Stimulated activated CD8-positive, alpha-beta memory T cell treated with anti-CD3 and anti-CD28 coated beads, Interleukin-2, amount 100 ng/mL, for 48 hours (primary cell): ENCODE measurements at places on chromosomes 2 and 18.
A peak's percentile ranks its signal among the peaks of the same experiment; 100 is the strongest.

- no peak for DNase-seq
Measured at GRCh38 chr2:71824436-71824835, 323.2 kb downstream of the CYP26B1 start.

- no peak for DNase-seq
Measured at GRCh38 chr2:31467426-31467825, 52.9 kb upstream of the XDH start.

DNA sequence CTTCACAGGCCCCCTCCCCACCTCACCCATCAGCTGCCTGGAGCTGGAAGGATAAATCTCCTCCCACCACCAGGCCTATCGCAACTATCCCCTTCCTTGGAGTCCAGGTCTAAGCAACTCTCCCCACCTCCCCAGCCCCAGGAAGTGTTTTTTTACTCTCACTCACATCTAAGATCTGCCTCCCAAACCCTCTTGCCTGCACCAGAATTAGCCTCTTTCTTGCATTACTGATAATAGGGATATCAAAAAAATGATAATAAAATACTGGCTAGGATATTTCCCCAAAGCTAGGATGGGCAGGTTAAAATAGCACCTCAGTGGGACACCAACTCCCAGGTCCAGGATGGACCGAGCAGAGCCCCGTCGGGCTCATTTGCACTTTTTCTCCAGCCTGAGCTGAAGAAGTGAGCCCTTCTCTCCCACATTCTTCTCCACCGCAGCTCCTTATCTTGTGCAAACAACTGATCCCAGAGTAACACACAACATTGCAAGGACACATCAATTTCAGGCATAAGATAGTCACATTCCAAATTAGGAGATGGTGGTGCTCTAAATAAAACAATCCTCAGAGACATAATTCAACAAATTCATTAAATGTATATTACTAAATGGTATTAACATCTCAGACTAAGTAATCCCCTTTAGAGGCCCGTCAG, 17.7 kb upstream of the CIB4 start:
- DNase-seq, result no peak

- DNase-seq, result peak; percentile 58
Measured at GRCh38 chr18:77650799-77651385, 401.2 kb downstream of the GALR1 start.

GRCh38 chr2:75800456-75800855, 89.7 kb upstream of the GCFC2 start:
- no peak for DNase-seq

DNA sequence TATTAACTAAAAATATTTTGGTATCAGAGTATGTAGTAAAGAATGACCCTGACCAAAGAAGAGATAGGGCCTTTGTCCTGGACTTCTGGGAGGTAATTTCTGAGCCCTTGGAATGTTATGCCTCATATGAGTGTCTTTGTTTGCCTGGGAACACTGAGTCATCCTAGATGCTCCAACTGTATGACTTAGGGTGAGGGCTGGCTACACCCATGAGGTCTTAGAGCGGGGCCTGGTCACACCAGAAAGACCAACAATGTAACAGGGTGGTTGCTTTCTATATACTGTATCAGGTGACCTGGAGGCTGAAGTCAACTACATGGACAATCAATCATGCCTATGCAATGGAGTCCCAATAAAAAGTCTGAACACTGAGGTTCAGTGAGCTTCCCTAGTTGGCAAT, 253.1 kb downstream of the MBD2 start:
- no peak for DNase-seq

DNA sequence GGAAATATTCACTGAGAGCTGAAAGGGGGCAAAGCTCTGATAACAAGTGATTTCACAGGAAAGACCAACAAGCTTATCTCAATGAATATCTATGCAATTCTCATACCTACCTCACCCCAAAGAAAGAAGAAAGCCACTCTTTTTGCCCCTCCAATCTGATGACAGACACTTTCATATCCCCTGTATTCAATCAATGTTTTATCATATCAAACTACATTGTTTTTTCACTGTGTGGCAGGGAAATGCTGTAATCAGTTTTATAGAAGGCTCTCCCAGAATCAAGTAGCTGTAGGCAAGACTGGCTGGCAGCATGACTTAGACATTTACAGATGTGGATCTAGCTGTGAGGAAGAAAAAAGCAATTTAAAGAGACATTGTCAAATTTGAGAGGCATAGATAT, 81.3 kb upstream of the PIK3C3 start:
- no peak for DNase-seq

DNA sequence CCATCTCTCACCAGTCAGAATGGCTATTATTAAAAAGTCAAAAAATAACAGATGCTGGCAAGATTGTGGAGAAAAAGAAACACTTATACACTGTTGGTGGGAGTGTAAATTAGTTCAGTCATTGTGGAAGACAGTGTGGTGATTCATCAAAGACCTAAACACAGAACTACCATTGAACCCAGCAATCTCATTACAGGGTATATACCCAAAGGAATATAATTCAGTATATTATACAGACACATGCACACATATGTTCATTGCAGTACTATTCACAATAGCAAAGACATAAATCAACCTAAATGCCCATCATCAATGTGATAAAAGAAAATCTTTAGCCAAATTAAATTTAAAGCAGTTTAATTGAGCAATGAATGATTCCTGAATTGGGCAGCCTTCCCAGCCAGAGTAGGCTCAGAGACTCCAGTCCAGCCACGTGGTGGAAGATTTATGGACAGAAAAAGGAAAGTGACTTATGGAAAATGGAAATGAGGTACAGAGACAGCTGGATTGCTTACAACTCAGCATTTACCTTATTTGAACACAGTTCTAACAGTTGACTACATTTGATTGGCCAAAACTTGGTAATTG, 377.1 kb upstream of the SLC39A10 start:
- no peak for DNase-seq

DNA sequence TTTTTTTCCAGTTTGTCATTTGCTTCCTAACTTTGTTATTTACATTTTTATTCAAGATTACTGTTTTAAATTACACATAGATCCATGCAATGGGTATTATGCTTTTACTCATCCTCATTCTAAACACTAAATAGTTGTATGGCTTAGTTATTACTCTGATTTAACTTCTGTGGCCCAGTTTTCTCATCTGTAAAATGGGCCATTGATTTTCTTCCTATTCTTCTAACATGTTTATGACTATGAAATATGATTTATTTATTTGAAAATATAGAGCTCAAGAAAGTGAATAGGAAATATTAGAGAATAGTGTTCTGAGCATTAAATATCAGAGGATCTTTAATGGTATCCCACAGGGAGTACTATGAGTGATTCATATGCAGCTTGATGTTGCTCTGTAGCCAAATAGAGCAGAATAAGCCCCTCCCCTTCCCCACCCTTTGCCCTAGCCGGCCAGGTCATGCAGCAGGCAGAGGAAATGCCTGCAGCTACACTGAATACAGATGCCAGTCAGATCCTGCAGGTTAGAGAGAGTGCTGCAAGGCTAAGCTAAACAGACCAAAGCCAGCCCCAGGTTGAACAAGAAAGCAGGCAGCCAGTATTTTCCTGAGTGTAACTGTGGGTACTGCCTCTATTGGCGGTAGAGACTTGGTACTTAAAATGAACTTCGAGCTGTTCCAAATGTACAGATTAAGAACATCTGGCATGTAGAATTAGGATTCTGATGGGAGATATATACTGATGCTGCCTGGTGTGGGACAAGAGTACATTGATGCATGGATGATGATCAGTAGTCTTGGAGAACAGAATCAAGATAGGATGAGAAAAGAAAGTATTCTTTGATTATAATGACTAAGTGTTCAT, 11.7 kb upstream of the ACYP2 start:
- no peak for DNase-seq

GRCh38 chr2:27973592-27973991, 83.1 kb downstream of the BABAM2 start:
- no peak for DNase-seq

DNA sequence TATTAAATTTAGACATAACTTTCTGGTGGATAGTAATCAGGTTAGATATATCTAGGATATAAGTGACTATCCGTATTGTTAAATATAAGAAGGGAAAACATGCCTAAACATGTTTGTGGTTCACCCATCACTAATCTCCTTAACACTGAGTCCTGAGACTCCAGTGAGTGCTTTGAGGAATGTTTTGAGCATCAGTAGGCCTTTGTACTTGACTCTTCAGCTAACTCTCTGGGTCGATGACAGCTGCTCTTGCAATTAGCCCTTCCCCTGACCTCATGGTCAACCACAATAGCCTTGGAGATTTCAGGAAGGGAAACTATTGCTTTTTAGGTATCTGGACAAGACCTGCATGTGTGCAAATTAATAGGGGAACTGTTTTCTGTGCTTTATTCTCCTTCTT, 716.8 kb downstream of the EPHA4 start:
- DNase-seq, result no peak

- no peak for DNase-seq
Measured at GRCh38 chr2:122266636-122267035, 511.2 kb downstream of the TSN start.

DNA sequence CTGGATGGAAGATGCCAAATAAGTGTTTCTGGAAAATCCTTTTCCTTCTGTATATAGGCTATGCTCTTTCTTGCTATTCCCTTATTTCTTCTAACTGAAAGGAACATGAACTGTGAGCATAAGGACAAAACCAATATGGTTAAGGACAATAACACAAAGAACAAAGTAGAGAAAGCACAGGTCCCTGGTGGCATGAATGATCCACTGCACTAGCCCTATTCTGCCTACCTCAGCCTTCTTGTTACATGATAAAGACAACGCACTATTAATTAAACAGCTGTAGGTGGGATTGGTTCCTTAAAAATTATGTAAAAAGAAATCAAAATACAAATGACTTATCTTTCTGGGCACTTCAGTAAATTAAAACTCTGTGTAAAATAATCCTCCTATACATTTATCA, 1.9 kb upstream of the WDR75 start:
- DNase-seq, result no peak

DNA sequence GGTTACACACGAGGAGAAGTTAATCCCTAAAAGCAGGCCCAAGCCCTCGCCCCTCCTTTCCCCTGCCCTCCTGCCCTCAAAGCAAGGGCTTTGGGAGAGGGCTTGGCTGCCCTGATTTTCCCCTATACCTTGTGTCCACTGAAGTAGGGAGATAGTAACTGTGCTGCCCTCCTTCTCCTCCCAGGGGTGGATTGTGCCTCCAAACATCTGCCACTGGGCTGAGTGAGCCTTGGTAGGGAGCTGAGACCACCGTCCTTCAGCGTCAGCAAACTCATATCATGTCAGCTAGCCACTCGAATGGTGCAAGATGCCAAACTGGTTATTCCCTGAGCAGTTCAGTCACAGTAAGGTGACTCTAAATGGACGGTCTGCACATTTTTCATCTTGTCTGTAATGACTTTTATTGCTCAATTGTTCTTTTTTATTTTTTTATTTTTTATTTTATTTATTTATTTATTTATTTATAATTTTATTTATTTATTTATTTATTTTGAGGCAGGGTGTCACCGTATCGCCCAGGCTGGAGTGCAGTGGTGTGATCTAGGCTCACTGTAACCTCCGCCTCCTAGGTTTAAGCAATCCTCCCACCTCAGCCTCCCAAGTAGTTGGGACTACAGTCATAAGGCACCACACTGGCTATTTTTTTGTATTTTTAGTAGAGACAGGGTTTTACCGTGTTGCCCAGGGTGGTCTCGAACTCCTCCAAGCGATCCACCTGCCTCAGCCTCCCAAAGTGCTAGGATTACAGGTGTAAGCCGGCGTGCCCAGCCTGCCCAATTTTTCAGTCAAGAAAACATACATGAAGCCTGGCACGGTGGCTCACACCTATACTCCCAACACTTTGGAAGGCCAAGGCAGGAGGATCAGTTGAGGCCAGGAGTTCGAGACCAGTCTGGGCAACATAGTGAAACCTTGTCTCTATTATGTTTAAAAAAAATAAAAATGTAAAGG, 8.7 kb downstream of the PCBP1 start:
- DNase-seq, result no peak

GRCh38 chr2:98341241-98341640, 5.0 kb upstream of the CNGA3 start:
- no peak for DNase-seq

GRCh38 chr2:27076323-27076722, 2.1 kb upstream of the EMILIN1 start:
- no peak for DNase-seq

DNA sequence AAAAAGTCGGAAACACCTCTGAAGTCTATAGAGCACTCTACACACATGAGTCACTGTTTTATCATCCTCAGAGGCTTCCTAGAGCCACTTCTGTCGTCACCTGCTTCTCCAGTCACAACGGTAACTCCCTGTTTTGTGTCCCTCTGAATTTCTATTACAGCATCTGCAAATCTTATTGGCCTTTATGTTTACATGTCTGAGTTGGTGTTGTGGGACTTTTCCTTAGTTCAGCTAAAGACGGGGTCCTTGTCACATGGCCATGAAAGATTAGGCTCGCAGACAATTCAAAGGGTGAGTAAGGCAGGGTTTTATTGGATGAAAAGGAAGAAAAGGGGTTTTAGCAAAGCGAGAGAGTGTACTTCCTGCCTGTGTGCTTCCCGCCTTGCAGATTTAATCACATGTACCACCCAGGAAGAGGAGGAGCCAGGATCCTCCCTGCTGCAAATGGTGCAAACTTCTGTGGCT, 185.6 kb downstream of the LPIN1 start:
- no peak for DNase-seq

DNA sequence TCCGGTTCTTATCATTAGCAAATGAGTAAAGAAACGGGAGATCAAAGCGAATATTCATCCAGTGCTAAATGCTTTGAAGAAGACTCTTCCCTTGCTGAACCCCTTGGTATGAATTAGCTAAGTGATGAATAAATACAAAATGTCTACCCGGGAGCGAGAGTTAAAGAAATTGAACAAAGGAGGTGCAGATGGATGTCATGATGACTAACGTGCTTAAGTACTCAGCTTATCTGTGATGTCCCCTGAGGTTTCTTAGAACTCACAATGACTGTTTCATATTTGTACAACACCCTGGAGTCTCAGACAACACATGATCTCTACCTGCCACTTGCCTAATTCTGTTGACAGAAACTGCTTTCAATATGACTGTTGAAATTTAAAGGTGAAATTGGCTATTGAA, 148.5 kb downstream of the TMEM200C start:
- no peak for DNase-seq

GRCh38 chr2:150676747-150677383, 189.4 kb upstream of the RND3 start:
- DNase-seq, result no peak

- DNase-seq, result no peak
Measured at GRCh38 chr2:96143231-96143847, 1.9 kb downstream of the DUSP2 start.

DNA sequence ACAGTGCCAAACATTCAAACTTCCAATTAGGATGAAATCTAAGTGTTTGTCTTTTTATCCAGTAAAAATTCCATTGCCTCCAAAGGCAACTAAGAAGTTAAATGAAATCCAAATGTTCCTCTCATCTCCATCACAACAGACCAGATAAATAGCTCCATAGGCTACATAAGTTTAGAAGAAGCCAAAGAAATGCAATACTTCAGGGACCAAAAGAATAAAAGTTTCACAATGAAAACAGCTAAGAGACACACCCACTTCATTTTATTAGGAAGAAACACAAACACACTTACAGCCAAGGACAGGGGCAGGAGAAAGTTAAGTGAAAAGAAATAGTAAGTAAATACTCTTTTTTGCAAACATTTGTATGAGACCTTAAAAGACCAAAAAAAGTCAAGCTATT, 88.5 kb upstream of the CCDC150 start:
- no peak for DNase-seq
